ENCODE measurements at places on chromosomes 13 and 19.

- no peak for DNase-seq
Measured at GRCh38 chr19:46785980-46786235, 2.5 kb downstream of the SLC1A5 start.

DNA sequence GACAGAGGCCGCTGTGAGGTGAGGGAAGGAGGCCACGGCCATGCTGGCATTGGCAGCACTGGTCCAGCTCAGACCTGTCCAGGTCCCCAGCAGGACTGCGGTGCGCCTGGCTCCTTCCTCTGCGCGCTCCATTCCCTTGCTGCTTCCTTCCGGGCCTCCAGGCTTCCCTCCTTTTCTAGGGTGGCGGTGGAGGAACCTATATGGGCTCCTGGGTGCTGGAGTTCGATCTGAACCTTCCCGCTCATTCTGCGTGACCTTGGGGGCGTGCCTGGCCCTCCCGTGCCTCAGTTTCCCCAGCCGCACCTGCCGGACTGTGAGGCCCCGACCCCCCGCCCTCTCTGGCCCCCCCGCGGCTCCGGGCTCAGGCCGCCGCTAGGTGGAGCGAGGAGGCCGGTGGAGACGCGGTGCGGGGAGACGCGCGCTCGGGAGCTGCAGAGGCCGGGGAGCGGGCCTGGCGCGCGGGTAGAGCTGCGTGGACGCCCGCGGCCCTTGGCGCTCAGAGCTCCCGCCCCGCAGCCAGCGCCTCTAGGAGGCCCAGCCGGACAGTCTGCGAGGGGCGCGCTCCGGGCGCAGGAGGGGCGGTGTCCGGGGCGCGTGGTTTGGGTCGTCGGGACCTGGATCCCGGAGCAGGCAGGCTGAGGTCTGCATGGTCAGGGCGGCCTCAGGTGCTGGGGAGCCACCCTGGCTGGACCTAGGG lies 29.9 kb downstream of the EFNA2 start:
- DNase-seq = no peak

DNA sequence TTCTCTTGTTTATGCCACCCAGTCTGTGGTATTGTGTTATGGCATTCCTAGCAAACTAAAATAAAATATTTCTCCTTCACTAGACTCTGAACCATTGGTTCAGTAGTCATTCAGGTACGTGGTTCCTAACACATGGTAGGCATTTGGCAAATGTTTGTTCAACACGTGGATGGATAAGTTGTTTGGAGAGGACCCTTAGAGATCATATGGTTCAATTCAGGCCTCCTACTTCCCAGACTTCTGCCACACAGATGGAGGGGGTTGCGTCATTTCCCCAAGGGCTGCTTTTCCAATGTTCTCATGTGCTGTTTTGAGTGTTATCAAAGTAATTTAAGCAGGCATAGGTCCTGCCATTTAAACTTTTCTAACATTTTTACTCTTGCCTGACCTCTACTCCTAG lies 6.7 kb downstream of the CXCL17 start:
- DNase-seq = no peak

DNA sequence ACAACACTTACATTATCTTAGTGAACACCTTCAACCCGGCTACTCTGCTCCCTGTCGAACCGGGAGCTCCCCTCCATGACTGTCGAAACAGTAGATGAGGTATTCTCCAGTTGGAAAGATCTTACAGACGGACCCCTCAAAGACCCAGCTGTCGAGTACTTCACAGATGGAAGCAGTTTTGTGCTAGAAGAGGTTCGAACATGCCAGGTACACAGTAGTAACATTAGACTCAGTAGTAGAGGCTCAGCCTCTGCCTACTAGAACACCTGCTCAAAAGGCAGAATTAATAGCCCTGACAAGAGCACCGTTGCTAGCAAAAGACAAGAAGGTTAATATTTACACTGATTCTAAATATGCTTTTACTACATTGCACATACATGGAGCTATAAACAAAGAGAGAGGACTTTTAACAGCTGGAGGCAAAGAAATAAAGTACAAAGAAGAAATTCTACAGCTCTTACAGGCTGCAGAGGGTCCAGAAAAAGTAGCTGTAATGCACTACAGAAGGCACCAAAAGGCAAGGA lies 13.6 kb upstream of the SLC15A1 start:
- no peak for DNase-seq

DNA sequence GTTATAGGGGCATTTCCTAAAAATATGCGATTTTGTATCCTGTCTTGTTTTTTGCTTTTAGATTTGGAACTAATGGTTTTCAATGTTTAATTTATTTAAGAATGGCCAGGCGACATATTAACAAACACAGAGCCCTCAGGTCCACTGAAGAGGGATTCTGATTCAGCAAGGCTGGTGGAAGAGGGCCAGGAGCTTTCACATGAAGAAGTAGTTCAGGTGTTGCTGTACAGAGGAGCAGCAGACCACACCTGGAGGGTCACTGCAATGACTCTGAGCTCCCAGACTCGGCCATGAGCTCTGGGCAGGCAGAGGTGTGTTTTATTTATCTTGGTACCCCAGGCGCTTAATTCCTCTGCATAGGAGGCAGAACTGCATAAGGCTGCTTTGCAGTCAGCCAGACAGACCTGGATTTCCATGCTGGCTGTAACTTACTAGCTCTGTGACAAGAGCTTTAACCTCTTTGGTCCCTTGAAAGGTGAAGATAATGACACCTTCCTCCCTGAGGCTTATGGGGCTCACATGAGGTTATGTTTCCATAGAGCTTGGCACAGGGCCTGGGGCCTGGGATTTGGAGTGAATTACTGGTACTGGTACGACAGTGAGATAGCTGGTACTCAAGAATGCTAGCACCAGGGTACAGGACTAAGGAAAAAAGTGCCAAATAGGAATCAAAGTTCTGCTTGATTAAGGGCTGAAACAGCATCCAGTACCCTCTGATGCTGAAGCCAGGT lies 184.7 kb downstream of the OXGR1 start:
- DNase-seq = no peak

DNA sequence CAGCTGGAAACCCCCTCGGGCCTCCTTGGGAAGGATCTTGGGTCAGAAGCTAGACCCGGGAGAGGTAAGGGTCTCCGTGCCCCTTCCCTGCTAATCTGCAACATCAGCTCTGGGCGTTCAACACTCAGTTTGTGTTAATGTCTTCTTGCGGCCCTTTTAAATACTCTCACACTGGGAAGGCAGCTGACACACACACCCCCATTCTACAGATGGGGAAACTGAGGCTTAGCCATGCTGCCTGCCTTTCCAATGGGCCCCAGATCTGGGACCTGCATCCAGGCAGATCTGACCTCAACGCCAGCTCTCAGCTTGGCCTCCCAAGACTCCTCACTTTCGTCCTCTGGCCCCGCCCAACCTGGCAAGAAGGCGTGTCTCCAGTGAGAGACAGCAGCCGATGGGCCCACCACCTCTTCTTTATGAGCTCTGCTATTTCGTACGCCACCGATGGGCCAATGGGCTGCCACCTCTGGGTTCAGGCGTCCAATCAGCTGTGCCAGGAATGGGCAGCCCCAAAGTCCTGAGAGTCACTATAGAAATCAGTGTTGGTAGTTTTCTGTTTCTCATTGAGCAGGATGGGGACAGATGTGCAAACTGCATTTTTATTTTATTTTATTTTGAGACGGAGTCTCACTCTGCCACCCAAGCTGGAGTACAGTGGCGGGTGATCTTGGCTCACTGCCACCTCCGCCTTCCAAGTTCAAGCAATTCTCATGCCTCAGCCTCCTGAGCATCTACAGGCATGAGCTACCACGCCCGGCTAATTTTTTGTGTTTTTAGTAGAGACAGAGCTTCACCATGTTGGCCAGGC lies 43.8 kb downstream of the DNM2 start:
- no peak for DNase-seq

DNA sequence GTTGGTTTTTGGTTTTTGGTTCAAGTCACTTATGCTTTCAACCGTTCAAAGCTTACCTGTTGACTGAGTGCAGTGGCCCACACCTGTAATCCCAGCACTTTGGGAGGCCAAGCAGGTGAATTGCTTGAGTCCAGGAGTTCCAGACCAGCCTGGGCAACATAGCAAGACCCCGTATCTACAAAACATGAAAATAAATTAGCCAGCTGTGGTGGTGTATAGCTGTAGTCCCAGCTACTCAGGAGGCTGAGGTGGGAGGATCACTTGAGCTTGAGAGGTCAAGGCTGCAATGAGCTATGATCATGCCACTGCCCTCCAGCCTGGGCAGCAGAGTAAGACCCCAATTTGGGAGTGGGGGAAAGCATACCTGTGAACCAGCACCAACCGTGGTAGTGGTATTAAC lies 43.7 kb downstream of the PEX11G start:
- DNase-seq = no peak

DNA sequence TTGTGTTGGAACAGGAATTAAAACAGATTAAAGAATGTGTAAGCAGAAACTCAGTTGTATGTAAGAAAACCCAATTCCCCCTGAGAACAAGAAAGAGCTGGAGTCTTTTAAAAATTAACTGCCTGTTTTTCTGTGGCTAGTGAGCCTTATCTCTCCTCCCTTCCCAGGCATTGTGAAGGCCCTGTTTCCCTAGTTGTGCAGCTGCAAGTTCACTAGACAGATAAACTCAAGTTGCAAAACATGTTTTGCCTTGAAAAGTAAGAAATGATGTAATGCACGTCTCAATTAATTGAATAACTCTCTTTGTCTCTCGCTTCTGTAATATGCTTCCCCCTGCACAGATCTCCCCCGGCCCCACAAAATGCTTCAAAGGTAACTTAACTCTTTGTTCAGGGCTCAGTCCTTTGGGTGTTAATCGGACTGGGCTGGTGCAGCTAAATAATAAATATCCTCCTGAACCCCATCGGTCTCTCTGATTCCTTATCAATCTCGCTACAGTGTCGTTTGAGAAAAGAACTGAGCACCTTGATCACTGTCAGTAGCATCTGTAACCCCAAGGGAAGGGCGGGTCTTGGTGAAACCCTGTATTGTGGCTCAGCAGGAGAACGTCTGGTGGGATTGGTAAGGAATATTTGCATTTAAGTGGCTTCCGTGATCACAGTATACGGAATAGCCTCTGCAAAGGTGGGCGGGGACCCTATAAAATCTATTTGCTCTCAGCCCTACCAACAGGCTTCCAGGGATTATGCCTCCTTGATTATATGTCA lies 1.6 kb upstream of the ZNF556 start:
- DNase-seq = no peak

GRCh38 chr19:15187026-15188007 lies 13.5 kb downstream of the NOTCH3 start:
- DNase-seq = no peak

GRCh38 chr13:101384929-101385328 lies 31.4 kb downstream of the NALCN start:
- DNase-seq = no peak

- DNase-seq = no peak
Measured at GRCh38 chr13:90502153-90502552, 845.3 kb upstream of the MIR17HG start.

- no peak for DNase-seq
Measured at GRCh38 chr13:40661875-40662665, 4.4 kb downstream of the FOXO1 start.

DNA sequence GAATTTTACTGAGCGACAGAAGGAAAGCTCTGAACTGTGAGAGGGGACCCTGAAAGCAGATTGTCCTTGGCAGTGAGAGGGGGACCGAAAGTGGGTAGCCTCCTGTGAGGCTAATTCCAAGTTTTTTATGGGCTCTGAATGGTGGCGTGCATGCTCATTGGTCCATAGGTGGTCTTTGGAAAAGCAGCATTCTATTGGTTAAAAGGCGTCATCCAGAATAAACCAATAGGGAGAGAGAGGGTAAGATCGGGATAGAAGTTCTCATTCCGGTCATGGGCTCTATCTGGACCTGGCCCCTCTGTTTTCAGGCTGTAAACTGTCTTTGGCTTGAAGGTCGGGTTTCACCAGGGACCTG lies 539.8 kb upstream of the PCDH9 start:
- DNase-seq = no peak

GRCh38 chr13:71067165-71067815 lies 799.7 kb downstream of the DACH1 start:
- DNase-seq = no peak

GRCh38 chr13:51707461-51707860 lies 96.5 kb downstream of the DHRS12 start:
- DNase-seq = no peak

GRCh38 chr19:3042621-3043267 lies 13.7 kb upstream of the TLE2 start:
- no peak for DNase-seq

DNA sequence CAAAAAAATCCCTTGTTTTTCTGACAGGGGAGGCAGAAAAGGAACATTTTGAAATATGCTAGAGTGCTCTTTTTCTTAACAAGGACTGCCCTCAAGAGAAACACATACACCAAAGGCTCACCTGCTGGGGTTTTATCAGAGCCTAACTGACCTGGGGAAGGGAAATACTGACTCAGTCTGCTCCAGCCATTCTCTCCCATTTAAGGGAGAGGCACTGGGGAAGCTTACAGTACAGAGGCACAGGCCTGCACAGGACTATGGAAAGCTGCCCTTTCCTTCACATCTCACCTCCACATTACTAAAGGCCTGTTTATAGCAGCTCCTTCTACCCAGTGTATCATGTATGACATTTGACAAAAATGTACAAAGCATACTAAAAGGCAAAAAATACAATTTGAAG lies 30.3 kb downstream of the TNFRSF19 start:
- no peak for DNase-seq

GRCh38 chr13:46126552-46127357 lies 21.9 kb upstream of the CPB2 start:
- no peak for DNase-seq

DNA sequence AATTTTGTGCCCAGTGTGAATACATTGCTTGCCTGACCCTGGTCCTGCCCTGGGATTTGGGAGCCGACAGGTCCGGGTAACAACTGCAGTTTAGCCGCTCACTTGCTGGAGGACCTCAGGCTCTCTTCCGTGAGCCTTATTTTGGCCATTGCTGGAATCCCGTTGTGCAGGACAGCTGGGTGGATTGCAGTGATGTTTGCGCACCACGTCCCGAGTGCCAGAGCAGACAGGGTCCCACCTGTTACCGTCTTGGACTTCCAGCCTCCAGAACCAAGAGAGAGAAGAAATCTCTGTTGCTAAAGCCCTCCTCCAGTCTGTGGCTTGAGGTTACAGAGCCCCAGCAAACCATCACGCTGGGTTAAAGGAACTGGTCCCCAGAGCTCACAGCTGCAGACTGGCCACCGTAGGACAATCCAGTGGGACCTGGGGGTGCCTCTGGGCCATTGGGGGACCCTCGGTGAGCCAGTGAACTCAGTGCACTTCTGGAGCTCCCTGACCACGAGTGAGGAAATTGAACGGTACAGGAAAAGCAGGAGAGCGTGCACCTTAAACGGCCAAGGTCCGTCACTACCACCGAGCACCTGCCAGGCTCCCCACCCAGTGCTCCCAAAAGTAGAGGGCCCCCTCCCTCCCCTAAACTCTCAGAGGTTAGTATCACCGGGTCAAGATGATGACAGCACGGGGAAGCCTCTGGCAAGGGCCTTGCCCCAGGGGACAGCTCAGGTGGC lies 92.9 kb downstream of the GNG7 start:
- no peak for DNase-seq

GRCh38 chr19:2168619-2169424 lies 5.1 kb downstream of the DOT1L start:
- DNase-seq = peak; percentile 49

- DNase-seq = no peak
Measured at GRCh38 chr13:42040730-42041010, 7.8 kb upstream of the DGKH start.

Data from stimulated activated CD8-positive, alpha-beta memory T cell treated with anti-CD3 and anti-CD28 coated beads, Interleukin-15, amount 100 ng/mL, for 24 hours (primary cell).